ENCODE measurements at places on chromosomes 7 and 10.

DNA sequence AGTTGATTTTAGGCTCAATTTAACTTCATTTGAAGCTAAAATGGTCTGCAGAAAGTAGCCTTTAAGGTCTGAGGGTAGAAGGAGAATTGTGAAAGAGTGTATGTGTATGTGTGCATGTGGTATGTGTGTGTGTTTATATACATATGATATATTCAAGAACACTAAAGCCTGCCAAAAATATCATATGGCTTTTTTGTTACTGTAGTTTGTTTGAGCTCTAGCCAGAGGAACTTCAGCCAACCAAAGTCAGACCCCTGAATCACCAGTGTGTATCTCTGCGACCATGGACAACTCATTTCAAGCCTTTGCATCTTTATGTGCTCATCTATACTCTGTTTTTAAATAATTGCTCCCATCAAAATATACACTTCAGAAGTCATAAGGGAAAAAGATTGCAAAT is 58.4 kb upstream of the HDAC9 start:
- DNase-seq = no peak

- DNase-seq = no peak
These were observed 110.9 kb upstream of the PPIF start for GRCh38 chr10:79236433-79236765.

GRCh38 chr10:78807504-78808203 is 261.1 kb upstream of the ZMIZ1 start:
- DNase-seq = no peak

DNA sequence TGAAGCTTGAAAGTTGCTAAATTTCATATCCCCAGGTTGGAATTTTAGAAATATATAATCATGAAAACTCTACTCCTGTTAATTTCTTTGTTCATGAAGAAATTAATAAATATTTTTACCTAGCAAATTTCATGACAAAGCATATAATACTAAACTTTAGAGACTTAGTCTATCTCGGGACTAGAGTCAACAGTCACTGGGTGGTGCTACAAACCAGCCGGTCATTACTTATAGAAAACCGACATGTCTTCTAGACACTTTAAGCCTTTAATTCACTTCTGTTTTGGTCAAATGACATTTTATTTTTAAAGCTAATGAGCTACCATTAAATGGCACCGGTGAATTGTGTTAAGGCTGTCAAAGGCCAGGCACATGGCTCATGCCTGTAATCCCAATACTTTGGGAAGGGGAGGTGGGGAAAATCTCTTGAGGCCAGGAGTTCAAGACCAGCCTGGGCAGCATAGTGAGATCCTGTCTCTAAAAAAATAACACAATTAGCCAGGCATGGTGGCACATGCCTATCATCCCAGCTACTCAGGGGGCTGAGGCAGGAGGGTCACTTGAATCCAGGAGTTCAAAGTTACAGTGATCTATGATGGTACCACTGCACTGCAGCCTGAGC is 270.1 kb downstream of the CACNA2D1 start:
- DNase-seq = no peak

GRCh38 chr10:112851181-112851580 is 98.9 kb upstream of the TCF7L2 start:
- no peak for DNase-seq
